ENCODE measurements at places on chromosomes 16 and 17. TPM values are rescaled to one million over a fixed set of nuclear protein-coding genes. Genes with fewer than 3 reads are reported as not detected.

DNA sequence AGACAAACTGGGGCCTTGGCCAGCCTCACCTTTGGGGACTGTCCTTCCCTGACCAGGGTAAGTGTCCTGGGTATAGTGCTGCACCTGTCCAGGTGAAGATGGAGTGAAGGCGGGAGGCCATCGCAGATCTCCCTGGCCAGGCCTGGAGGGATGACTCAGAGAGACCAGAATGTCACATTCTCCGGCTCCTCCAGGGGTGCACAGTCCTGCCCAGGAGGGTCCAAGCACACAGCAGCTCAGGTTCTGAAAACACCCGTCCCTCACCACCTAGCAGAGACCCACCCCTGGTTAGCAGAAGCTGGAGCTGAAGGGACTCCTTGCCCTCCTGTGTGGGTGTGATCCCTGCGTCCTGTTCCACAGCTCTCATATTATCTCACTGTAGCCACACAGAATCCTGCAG is 21.9 kb downstream of the FA2H start:
- ATAC-seq: no peak

DNA sequence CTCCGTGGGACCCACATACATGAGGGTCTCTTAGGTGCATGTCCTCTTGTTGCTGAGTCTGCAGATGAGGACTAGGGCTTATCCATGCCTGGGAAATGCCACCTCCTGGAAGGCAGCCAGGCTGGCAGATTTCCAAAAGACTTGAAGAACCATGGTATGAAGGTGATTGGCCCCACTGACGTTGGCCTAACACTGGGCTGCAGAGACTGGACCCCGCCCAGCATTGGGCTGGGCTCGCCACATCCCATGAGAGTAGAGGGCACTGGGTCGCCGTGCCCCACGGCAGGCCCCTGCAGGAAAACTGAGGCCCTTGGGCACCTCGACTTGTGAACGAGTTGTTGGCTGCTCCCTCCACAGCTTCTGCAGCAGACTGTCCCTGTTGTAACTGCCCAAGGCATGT is 38.2 kb upstream of the IL21R start:
- ATAC-seq: no peak

DNA sequence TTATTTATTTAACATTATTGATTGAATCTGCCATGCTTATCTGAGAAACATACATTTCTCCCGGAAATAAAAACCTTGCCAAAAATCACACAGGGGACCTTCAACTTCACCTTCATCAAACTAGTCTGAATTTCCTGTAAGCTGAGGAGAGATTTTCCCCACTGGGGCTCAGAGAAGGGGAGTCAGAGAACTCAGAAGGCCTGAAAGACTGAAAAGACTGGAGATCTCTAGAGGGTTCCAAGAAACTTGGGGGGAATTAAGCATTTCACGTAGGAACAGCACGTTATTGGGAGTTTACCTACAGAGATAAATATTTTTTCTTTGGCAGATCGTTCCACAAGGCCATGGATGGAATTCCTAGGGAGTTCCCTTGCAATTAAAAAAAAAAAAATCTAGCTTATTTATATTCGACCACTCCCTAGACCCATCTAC is 528 bp upstream of the NOL11 start:
- ATAC-seq: peak; percentile 1

GRCh38 chr17:50280801-50281441 is 6.7 kb downstream of the TMEM92 start:
- no peak for ATAC-seq

GRCh38 chr16:1789643-1790045 is 3.9 kb downstream of the IGFALS start:
- ATAC-seq: no peak

DNA sequence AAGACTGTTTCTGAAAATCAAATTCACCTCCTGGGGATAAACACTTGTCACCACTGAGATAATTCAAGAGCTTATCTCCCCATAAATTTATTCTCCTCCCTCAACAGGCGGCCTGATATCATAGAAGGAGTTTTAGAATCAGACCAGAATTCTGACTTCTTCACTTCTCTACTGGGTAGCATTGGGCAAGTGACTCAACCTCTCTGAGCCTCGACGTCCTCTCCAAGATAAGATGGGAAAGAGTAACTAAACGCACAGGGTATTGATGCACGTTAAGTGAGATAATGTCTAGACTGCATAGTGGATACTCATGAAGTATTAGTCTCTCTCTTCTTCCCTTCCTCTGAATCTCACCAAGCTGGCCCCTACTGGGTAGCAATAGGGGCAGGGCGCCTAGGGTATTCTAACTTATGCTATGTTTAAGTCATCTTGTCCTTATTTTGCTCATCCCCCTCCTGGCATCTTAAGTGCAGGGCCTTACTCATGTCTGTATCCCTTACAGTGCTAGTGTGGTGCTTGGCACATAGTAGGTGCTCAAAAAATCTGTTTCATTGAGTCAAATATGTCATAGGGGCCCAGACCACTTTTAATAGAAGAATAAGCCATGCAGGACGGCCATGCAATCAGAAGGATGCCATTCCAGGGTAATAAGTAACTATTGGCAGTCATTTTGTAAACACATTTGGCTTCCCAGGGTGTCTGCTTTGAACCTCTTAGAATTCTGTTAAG is 476.4 kb upstream of the CCL2 start:
- ATAC-seq: no peak

GRCh38 chr16:31148281-31148728 is 1.6 kb downstream of the PRSS36 start:
- ATAC-seq: no peak

DNA sequence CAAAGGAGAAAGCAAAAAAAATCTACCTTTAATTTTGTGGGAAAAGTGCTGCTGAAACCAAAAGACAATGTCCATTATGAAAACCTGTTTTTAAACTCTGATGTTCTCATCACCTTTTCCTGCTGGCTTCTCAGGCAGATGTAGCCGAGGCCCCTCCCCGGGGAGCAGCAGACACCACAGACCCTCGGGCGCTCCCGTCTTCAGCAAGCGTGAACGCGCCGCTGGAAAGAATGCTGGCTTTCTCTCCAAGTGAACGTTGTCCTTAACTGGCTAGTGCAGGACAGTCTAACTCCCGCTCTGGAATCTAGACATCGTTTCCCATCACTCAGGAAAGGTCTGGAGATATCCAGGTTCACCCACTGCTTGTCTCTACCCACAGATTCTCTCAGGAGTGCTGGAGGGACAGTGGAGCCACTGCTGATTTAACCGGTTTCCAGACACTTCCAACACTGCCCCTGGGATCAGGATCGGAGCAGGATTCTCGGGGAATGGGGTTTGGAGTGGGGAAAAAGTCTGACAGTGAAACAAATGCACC is 211.2 kb downstream of the RBFOX3 start:
- no peak for ATAC-seq

DNA sequence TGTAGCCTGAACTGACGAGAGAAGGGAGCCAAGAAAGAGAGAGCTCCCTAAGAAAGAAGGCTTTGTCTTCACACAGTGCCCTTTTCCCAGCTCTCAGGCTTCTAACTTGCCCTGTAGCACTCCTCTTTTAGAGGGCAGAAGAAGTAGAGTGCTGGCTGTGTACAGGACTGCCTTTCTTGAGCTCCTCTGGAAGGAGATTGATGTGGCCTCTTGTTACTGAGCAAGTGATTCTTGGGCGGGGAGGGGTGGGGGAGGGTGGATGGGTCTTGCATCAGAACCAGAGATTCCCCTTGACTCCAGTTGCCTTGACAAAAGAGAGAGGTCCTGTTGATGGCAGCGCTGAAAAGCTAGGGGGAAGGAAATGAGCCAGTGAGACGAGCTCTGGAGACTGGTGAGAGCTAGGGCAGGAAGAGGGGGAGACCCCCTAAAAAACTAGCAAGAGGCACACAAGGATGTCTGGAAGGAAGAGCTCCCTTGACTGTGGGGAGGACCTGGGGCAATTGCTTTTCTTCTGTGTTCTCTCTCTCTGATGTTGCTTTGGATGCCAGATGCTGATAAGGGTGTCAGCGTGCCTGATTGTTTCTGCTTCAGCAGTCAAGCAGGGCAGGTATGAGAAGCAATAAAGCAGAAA is 18.4 kb downstream of the GPR179 start:
- no peak for ATAC-seq

GRCh38 chr16:426115-426905 is 861 bp downstream of the RAB11FIP3 start:
- peak; percentile 0 for ATAC-seq

DNA sequence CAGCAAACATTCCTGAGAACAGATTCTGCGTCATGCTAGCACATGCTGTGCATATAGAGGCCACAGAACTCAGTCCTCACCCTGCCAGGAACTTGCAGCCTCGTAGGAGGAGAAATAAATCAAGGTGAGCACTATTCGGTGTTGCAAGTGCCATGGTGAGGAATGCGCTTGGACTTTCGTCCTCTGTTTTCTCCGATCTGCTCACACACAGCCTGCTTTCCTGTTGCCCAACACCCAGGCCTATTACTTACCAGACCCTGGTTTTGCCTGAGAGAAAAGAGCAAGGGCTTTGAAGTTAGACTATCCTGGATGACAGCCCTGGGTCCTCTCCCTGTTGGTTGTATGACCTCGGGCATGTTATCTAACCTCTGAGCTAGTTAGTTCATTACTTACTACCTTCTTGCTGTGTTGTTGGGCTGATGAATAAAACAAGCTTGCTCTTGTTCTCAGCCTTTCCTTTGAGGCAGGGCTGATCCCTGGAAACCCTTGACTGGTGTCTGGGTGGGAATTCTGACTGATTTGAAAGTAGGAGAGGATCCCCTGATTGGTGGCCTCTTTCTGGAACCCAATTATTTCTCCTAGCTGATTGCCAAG is 2.9 kb downstream of the ACSF2 start:
- no peak for ATAC-seq

DNA sequence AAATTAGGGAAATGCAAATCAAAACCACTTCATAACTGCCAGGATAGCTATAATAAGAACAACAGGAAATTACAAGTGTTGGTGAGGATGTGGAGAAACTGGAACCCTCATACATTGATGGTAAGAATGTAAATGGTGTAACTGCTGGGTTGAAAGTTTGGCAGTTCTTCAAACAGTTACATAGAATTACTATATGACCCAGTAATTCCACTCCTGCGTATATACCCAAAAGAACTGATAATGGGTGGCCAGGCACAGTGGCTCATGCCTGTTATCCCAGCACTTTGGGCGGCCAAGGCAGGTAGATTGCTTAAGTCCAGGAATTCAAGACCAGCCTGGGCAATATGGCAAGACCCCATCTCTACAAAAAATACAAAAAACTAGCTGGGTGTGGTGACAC is 4.5 kb upstream of the CMTM4 start:
- no peak for ATAC-seq

DNA sequence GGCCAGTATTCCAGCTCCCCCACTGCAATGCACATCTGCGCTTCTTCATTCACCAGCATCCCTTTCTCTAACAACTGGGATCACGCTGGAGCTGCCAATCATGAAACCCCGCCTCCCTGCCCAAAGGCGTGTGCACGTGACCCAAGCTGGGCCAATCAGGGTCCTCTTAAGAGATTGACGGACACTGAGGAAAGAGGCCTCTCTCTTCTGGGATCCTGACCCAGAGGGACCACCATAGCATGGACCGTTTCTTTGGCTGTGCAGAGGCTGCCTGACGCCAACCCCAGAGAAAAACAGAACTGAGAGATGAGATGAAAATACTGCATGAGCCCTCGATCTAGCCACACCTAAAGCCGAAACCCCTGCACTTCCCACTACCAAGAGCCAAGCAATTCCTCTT is 32.0 kb downstream of the COTL1 start:
- ATAC-seq: no peak

- ATAC-seq: no peak
These were observed 189.5 kb upstream of the GSE1 start for GRCh38 chr16:85423631-85424030.

DNA sequence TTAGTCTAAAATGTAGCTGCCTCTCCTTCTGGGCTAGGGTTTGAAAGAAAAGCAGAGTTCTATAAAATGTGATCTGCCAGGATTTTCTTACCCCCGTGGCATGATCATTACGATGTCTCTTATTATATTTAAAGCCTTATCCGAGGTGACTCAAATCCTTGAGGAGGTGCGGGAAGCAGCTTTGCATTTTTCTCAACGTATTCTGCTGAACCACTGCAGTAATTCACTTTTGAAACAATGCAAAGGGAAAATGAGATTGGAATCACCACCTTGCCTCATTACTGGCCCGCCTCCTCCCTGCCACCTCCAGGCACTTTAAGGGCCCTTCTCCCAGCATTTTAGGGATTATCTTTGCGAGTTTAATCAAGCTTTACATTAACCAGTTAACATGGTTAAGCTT is 9.7 kb upstream of the NOG start:
- no peak for ATAC-seq

DNA sequence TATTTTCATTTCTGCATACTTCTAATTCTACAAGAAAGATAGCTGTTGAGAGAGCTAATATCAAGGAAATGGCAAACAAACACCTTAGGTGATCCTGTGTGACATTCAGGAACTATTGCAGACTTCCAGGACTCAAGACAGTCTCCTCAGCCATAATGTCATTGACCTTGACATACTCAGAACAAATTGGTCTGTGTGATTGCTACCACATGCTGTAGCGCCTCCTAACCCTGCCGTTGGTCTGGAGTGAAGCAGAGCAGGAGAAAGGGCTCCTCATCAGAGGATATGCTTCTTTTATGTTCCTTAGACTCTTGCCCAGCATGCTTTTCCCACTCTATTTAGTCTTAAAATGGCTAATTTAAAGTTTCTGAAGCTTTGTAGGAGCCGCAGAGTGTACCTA is 194.2 kb upstream of the TBX2 start:
- ATAC-seq: no peak

- ATAC-seq: no peak
These were observed 16.5 kb downstream of the KATNIP start for GRCh38 chr16:27566417-27566816.

- no peak for ATAC-seq
These were observed 154.1 kb upstream of the PLCG2 start for GRCh38 chr16:81624760-81625543.

The PRR29 gene
- total RNA-seq: 3.2 TPM

The TNFRSF13B gene
- total RNA-seq: not detected

The COL1A1 gene
- total RNA-seq: 1.9 TPM

The SLC5A11 gene
- total RNA-seq: not detected

The EPX gene
- not detected for total RNA-seq

The KRTAP29-1 gene
- total RNA-seq: not detected

The PYY gene
- total RNA-seq: not detected

The ABAT gene
- 4.8 TPM for total RNA-seq

All from activated T-helper 17 cell treated with anti-CD3 and anti-CD28 coated beads, Interleukin-2, amount 50 U/mL, for 72 hours (primary cell).